ENCODE measurements at places on chromosomes 7 and 10.

DNA sequence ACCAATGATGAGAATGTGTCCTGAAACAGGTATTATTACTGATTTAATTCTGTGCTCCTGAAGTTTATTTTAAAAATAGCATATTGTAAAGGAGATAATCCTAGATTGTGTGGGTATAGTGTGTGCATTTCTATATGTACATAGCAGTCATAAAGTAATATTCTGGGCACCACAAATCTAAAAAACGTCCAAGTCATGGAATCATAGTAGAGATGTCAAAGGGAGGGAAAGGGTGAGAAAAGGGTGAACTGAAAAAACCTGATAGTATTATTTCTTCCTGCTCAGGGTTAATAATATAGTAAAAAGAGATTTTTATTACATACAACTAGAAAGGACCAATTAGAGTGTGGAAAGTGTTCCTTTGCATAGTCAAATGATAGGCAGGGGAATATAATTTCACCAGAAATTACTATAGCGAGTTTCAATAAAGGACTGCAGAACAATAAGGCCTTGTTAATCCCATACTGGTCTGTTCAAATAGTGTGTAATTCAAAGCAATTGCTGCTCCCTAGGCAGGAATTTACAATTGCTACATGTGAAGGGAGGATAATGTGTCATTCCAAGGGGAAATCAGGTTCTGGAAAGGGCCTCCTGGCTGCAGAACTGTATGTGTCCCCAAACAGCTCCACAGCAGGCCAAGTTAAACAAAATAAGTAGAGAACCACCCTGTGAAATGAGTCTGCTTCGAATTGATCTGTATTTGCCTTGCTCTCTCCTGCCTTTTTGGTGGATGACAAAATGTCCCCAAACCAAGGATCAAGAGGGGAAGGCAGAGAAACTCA, 42.5 kb upstream of the KMT2E start:
- peak; percentile 50 for DNase-seq

GRCh38 chr7:31858055-31858454, 171.0 kb downstream of the PPP1R17 start:
- DNase-seq: no peak

- DNase-seq: no peak
Measured at GRCh38 chr7:157339777-157340677, 3.2 kb downstream of the DNAJB6 start.

DNA sequence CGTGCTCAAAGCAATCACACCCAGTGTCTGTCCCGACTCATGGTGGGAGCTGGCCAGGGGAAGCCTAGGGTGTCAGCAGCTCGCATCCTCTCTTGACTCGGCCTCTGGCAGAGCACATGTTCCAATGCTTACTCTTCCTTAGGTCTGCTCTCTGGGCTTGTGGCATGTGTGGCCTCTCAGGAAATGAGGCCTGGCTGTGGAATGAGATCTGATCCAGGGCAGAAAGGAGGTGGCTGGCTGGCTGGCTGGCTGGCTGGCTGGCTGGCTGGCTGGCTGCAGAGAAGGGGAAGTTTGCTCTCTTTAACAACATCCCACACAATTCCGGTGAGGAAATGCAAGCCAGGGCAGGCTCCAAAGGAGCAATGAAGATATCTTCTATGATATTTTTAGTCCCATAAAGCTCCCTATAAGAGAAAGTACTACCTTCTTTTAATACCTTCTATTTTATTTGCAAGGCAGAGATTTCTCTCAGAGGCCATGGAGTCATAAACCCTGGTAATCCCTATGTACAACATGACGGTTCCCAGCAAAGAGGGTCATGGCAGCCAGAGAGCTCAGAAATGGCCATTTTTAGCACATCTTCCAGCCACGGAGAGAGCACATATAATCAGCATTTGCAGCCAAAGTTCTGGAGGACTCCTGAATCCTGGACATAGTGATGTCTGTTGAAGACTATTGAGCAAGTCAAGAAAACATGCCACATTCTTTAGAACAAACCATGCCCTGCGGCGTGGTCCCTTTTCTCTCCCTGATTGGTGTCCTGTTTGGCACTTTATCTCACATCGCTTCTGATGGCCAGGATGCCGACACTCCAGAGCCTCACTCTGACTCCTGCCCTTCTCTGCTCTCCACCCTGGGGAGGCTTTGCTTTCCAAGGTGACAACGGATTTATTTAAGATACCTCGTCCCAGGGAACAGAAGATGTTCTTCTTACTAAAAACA, 153.7 kb downstream of the FANK1 start:
- no peak for DNase-seq

DNA sequence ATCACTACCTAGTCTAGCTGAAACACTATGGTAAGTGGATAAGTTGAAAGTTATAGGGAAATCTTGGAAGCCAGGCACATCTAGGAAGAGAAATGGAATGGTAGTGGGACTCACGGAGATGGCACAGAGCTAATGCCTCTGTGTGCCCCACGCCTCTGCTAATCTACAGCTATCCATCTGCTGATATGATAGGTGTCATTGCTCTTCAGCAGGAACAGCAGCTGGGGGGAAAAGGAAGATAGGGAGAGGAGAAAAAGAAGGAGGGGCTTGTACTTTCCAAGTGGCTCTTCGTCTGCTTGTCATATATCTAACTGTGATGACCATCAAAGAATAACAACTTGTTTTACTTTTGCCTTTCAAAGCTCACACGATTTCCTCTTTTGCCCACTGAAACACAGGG, 1199.1 kb upstream of the SORCS1 start:
- no peak for DNase-seq

DNA sequence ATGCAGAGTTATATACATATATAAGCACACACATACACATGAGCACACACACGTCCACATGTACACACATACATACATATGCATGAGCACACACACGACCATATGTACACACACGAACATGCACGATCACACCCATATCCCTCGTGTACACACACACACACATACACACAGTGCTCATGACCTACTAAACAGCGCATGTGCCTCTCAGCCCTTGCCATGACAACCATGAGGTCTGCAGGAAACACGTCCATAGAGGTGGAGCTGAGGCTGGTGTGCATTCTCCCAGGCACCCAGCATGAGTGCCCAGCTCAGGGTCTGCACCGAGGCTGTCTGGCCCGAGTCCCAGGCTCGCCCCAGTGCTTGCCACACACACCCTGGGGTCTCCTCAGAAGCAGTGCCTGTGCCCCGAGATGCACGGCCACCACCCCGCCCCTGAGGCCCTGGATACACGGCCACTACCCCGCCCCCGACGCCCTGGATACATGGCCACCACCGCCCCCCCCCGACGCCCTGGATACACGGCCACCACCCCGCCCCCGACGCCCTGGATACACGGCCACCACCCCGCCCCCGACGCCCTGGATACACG, 529.6 kb downstream of the DNAJB6 start:
- DNase-seq: no peak

GRCh38 chr7:4265066-4265465, 417.0 kb upstream of the FOXK1 start:
- no peak for DNase-seq

DNA sequence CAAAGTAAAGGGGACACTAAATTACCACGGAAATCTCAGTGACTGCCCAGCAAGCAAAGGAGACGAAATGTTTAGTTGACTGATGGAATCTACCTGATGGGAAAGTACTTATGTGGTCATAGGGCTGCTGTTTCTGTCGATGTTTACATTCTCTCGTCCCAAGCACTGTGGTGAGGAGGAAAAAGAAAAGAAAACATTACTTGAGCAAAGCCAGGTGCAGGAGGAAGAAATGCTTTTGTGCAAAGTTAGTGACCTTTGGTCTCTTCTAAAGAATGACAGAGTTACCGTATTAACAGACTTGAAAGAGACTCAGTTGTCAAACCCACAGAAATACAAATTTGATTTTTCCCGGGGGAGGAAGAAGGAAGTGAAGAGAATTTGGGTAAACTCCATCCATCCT, 43.3 kb upstream of the FMC1 start:
- no peak for DNase-seq

DNA sequence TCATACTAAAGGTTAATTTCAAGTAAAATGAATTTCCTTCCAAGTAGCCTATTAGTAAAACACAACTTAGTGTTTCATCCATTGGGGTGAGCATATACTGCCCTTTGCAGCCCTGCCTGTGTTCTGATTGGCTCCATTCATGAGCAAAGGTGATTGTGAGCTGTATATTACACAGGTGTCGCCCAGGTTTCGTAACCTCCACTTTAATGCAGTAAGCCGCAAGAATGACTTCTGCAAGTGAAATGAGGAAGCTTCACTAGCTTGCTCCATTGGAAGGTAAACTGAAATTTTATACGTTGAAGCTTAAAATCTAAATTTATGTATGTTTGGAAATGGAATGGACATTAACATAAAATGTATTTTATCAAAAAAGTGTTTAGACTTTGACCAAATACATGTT, 24.4 kb downstream of the MTURN start:
- DNase-seq: no peak

DNA sequence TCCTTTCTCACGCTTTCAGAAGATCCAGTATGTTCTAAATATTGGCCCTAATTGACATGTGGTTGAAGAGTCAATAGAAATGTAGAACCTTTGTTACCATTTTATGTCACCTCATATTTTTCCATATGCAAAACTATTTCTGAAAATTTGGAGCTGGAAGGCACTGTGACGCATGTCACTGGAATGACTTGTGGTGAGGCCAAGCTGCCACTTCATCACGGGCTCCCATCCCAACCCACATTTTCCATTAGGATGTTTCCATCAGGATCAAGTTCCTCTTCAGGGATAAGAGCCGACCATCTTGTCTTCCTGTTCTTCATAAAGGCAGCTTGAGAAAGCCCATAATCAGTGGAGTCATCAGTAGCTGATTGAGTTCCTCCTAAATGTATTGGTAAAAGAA, 1241.7 kb downstream of the GATA3 start:
- DNase-seq: peak; percentile 21

DNA sequence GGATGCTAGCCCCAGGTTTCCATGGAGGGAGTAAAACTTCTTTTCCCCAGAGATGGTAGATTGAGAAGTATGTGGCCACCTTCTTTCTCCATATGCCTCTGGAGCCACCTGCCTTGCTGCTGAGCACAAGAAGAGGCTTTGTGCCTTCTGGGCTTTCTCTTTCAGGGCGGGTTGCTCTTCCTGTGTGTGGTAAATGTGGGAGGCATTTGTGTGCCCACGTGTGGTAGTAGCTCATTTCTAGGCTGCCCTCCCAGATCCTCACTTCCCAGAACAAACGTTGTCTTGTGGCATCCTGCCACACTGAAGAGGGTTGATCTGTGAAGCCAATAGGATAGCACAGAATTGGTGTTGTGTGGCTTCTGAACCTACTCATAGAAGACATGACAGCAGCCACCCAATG, 342.0 kb upstream of the PODXL start:
- no peak for DNase-seq

GRCh38 chr7:116527521-116527920, 2.7 kb downstream of the CAV1 start:
- no peak for DNase-seq

DNA sequence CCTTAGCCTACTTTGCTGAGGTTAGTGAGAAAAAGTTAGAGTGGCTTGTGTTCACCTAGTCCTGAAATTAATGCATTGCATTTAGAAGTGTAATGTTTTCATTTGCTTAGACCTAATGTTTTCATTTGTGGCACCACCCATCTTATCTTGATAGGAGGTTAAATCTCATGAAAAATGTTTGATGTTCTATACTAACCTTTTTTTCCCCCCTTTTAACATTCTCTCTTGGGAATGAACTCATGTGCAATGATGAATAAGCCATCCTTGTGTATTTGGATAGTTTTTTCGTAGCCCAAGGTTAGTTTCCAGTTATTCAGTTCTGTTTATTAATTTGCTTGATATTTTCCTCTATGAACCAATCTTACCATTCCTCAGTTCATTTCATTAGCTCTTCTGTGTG, 2.8 kb downstream of the FHIP2A start:
- no peak for DNase-seq

DNA sequence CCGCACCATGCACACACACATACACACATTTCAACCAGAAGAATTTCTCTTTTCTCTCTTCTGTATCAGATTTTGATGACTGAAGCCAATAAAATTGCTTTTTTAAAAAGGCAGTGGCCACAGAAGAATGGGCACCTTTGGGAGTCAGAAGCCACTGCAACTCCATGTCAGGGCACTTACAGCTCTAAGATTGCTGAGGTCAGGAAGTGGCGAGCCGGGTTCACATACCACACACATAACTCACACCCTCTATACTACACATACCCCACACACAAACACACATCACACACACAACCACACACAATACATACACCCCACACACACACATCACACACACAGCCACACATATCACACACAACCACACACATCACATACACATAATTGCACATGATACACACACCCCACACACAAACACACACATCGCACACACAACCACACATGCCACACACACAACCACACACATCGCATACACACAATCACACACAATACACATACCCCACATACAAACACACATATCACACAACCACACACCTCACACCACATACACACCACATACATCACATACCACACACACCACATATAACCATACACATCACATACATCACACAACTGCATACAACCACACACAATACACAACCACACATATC, 31.2 kb downstream of the GPRIN2 start:
- DNase-seq: no peak

DNA sequence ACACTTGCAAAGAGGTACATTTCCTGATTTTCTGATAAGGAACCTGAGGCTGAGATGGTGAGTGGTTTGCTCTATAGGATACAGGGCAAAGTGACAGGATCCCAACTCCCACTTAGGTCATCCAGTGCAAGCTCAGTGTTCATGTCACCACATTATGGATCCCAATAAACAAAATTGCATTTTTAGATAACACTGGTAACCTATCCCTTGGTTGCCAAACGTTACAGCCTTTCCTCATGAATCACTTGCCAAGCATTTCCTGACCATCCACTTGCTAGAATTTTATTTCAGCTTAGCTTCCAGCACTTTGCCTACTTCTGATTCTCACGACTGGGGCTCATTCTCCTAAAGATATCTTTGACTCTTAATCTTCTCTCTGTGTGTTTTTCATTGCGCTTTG, 131.4 kb upstream of the ODAD2 start:
- DNase-seq: no peak

DNA sequence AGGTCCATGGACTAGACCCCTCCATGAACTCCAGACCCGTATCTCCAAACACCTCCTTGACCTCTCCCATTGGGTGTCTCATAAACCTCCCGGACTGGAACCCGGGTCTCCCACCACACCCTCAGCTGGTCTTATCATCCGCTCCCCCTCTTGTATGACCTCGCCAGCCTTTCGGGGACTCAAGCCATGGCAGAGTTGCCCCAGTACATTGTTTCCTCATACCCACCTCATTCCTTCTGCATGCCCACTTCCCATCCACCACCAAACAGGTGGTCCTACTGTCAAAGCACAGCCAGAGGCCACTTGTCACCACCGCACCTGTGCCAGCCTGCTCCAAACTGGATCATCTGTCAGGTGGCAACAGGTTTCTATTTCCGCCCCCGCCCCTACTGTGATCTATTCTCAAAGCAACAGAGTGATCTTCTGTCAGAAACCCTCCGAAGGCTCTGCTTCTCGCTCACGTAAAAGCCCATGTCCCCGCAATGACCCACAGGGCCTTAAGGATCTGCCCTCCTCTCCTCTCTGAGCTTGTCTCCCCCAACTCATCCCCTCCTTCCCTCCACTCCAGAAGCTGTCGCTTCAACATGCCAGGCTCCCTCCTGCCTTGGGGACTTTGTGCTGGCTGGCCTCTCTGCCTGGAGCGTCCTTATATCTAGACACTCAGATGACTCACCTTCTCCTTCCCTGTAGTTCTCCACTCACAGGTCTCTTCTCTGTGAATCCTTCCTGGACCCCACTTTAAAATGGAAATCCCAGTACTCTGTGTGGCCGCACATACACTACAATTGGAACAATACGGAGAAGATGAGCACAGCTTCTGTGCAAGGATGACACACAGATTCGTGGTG, 22.8 kb upstream of the PRKAG2 start:
- DNase-seq: no peak
